ENCODE measurements at places on chromosomes 12 and 14.

DNA sequence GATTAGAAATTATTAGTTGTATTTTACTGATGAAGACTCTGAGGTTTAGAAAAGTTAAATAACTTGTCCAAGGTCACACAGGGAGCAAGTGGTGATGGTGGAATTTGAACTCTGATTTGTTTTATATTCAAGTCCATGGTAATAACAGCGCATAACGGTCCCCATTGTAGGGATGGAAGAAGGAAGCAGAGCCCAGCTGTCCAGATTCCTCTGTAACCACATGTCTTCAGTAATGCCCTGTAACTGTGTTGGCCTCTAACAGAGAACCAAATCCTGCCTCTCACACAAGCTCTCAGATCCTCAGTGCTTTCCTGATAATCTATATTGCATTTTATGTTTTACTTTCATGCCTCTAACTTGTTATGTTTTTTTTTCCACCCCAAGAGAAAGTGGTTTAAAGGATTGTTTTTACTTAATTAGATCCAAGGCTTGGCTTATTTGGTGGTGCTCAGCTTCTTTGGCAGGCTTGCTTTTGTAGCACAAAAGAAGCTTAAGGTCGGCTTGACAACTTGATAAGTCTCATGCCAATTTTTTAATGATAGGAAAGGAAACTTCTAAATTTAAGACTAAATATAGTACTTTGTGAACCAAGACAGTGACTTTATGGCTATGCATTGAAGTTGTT is 105.1 kb upstream of the SEL1L start:
- DNase-seq, result no peak

DNA sequence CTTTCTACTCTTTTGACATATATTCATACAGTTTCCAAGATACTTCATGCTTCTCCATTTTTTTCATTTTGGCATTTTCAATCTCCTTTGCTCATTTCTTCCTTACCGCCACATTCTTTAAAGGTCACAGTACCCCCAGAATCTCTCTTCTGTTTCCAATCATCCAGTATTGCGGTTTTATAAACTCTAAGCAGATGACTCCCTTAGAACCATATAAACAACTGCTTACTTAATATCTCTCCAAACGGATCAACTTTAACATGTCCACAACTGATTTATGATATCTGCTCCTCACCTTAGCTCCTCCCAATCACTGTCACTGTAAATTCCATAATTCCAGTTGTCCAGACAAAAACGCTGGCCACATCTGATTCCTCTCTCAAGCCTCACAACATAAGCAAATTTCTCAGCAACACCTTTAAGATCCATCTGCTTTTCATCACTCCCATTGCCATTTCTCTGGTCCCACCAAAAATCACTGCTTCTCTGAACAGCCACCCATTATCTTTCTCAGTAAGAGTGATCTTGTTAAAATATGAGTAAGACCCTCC is 49.6 kb downstream of the HNRNPC start:
- DNase-seq, result no peak

DNA sequence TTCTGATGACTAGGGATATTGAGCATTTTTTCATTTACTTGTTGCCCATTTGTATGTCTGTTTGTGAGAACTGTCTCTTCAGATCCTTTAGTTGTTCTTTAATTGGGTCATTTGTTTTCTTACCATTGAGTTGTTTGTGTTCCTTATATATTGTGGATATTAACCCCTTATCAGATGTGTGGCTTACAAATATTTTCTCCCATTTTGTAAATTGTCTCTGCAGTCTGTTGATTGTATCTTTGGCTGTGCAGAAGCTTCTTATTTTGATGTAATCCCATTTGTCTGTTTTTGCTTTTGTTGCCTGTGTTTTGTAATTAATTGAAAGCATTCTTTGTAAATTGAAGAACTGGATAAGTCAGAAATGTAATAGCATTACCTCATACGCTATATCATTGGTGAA is 459.1 kb upstream of the FOXG1 start:
- DNase-seq, result no peak

DNA sequence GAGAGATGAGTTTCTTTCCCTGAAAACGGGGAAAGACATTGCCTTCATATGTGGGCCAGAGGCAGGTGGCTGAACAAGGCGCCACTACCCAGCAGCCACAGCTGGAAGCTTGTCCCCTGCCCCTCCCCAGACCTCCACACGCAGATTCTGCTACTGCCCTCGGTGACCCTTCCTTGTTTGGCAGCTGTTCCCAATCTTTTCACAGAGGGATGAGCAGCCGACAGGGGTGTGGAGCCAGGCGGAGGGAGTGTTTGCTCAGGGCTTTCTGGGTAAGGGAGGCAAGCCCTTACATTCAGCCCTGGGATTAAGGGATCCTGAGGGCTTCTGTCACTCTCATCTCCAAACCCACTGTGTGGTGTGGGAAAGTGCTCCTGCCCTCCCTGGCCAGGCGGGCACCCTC is 4.5 kb upstream of the KRT4 start:
- DNase-seq, result no peak

GRCh38 chr12:54377797-54378515 is 6.6 kb downstream of the ZNF385A start:
- DNase-seq, result no peak

GRCh38 chr14:76956316-76957090 is 72.0 kb downstream of the IRF2BPL start:
- DNase-seq, result peak; percentile 84

GRCh38 chr12:114396869-114397719 is 8.8 kb downstream of the TBX5 start:
- no peak for DNase-seq

DNA sequence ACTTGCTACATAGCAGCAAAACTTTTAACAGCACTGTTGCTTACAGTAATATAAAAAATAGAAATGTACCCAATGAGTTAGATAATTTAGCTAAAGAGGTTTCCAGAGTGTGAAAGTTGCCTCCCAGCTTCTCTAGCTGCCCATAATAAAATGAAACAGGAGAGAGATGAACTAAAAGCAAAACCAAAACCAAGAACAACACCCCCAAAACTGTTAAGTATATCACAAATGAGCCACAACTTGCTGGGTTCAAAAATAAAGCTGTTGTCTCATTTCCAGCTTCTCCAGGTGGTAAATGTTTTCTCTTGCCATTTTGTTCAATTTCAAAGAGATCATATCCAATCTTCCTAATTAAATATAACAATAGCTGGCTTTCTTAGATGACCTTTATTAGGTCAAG is 614.0 kb downstream of the ETNK1 start:
- no peak for DNase-seq

DNA sequence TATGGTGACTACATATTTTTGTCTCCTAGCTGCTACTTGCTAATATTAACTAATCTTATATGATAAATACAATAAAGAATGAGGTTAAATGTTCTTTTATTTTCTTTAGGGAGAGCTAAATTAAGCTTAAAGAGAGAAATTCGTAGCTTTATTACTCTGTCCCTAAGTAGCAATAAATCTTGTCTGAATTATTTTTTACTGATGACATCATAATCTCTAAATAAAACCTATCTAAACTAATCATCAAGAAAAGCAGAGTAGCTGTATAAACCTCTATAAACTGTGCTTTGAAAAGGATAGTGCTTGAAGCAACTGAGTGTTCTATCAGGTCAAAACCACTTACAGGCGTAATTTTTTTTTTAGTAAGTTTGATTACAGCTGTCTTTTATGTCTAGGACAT is 42.5 kb downstream of the METTL25 start:
- DNase-seq, result no peak

DNA sequence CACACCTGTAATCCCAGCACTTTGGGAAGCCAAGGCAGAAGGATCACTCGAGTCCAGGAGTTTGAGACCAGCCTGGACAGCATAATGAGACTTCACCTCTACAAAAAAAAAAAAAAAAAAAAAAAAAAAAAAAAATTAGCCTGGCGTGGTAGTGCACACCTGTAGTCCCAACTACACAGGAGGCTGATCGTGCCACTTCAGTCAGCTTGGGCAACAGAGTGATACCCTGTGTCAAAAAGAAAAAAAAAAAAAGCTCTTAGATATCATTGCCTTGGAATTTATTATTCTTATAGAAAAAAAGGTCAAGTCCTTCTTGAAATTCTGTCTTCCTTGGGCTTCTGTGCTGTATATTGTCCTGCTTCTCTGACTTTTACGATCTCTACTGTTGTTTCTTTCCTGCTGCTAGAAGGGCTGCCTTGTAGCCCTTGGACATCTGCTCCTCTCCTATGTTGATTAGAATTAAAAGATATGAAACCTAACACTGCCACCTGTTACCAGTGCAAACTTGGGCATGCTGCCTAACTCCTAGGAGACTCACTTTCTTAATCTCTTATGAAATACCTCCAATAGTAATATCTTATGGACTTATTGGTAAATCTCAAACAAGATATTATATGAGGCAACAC is 5.7 kb downstream of the TMEM19 start:
- no peak for DNase-seq

- no peak for DNase-seq
Measured at GRCh38 chr12:97862072-97862471, 399.5 kb downstream of the RMST start.

GRCh38 chr14:20791187-20791586 is 10.1 kb downstream of the RNASE6 start:
- no peak for DNase-seq

All from bone marrow (tissue), 2 donors.